ENCODE measurements at places on chromosomes 1 and 21.
A peak's percentile ranks its signal among the peaks of the same experiment; 100 is the strongest.

GRCh38 chr1:176754676-176755075 is 291.7 kb downstream of the PAPPA2 start:
- no peak for DNase-seq

DNA sequence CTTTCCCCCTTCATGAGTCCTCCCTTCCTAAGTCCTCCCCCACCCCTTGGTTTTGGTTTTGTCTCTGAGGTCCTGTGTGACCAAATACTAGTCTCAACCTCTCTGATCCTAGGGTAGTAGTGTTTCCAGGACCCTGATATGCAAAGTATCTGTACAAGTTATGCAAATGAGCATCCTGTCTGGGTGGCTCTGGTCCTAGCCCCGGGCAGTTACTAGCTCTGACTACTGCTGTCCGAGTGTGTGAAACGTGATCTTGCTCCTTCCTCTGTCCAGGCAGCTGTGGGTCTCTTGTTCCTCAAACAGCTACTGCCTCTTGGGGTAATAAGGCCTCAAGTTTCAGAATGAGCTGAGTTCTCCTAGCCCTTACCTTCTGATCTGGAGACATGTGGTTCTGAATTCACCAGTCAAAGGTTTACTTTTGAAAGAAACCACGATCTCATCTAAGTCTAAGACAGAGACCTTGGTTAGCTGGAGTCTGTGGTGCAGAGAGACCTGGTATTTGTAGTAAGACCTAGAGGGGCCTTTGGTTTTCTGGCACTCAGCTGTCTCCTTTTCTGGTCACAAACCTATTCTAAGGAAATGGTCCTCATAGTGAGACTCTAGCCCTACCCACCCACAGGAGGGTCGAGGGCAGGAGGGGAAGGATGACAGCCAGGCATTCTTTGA is 31.0 kb upstream of the IL19 start:
- no peak for DNase-seq

GRCh38 chr1:176919386-176920378 is 244.8 kb downstream of the ASTN1 start:
- DNase-seq = no peak

GRCh38 chr1:12144236-12144635 is 22.6 kb upstream of the TNFRSF1B start:
- DNase-seq = no peak

DNA sequence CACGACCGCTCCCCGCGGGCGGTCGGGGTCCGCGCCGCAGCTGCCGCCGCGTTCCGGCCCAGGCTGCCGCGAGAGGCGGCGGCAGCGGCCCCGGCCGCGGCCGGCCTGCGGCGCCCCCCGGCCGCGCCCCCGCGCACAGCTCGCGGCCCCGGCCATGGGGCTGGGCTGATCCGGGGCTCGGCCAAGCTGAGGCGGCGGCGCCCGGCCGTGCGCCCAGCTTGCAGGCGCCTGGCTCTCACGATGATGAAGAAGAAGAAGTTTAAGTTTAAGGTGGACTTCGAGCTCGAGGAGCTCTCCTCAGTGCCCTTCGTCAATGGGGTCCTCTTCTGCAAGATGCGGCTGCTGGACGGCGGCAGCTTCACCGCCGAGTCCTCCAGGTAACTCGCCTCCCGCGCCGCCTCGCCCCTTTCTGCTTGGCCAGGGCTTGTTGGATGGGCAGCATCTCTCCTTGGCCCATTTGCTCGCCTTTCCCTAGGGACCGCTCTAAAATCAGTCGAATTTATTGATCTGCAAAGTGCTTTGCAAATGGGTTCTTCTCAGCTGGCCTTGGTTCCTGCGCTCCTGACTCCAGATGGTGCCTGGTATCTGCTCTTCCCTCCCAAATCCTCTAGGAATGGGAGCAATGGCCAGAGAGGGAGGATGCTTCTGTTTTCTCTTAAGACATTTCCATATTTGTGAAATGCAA is 431 bp downstream of the EEIG2 start:
- DNase-seq = peak; percentile 21

DNA sequence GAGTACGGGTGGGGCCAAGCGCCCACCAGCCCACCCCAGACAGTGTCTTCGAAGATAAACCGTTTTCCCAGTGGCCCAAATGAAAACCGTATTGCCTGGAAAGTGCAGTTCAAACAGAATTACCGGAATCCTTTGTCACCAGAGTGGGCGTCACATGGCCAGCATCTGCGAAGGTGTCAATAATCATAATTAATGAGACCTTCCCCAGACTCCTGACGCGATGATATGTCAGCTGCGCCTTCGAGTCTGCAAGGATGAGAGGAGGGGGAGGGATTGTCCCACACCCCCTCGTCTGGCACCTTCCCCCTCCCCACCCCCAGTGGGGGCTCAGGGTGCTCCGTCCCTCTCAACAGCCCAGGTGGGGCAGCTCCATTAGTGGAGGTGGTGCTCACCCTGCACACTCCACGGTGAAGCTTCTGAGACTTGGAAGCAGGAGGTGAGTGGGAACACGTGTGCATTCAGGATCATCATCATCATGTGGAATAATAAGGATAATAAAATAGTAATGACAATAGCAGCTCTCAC is 215.1 kb downstream of the PTPRU start:
- DNase-seq = peak; percentile 7

- DNase-seq = no peak
Observed at GRCh38 chr1:35808450-35809113, 766 bp downstream of the AGO4 start.

- no peak for DNase-seq
Observed at GRCh38 chr1:228267962-228268880, 60.4 kb downstream of the OBSCN start.

GRCh38 chr1:213560226-213560625 is 427.5 kb upstream of the PROX1 start:
- DNase-seq = no peak

GRCh38 chr1:14017531-14017961 is 317.6 kb downstream of the PRDM2 start:
- peak; percentile 33 for DNase-seq

- no peak for DNase-seq
Observed at GRCh38 chr21:43355266-43355924, 71.5 kb downstream of the SIK1 start.

GRCh38 chr1:166479052-166479631 is 312.3 kb upstream of the FAM78B start:
- peak; percentile 20 for DNase-seq

DNA sequence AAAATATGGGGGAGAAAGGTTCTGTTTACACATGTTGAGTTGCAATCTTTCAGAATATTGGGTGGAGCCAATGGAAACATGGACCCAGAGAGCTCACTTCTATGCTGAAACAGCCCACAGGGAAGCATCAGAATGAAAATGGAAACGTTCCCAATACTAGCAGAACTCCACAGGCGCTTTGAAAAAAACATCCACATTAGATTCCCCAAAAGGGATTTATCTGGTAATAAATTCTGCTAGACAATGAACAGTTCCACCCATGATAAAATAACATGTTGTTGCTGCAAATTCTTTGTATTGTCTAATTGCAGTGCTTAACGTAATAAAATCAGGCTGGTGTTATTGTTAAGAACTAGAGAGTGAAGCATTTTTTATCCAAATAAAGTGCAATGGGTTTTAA is 197.0 kb downstream of the GABPA start:
- DNase-seq = no peak

- no peak for DNase-seq
Observed at GRCh38 chr1:34946211-34946610, 16.8 kb upstream of the DLGAP3 start.

DNA sequence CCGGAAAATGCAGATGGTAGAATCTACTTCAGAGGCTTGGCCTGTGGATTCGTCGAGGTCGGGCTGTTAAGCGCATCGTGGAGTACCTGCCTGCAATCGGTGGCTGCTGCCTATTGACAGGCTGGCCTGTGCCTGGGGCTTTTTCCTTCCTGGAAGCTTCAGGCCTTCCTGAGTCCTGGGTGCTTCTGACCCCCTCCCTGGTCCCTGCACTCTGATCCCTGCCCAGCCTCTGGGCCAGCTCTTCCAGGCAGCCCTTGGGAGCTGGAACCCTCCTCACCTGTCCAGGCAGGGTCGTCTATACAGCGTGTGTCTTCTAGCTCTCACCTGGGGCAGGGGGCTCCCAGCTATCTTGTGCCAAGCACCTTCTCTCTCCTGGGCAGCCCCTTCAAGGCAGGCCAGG is 40.0 kb upstream of the TNFRSF1B start:
- no peak for DNase-seq

DNA sequence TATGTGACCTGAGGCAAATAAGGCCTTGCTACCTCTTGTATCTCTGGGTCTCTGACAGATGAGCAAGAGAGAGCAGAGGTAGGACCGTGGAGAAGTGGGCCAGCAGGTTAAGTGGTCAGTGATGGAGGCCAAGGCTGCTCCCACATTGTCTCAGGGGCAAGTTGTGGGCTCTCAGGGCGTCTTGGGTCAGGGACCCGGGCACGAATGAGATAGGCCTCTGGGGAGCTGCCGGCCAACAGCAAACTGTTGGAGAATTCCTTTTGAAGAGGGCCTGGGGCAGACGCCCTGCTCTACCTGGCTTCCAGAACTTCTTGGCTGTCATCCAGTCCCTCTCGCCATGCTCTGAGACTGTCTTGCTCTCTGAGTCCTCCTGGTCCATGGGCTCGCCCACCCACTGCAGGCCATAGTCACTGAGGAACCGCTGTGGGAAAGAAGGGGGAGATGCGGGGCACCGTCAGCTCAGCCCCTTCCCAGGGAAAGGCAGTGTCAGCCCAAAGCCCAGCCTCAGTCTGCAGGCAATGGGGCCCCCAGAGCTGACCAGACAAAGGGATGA is 12.4 kb downstream of the UBXN11 start:
- DNase-seq = no peak

DNA sequence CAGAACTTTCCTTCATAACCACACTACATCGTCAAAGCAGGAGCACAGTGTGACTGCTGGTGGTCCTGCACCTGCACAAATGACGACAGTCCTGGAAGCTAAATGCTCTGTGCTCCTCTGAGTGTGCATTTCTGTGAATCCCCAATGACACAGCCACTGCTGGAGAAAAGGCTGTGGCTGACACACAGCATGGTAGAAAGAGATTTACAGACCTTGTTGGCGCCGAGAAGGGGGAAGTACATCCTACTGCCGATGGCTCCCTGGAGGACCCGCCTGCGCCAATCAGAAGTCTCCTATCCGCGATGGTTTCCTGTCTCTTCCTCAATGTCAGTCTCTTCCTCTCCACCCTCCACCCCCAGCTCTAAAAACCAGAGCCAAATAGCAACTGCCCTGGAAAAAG is 115.4 kb upstream of the RAB4A start:
- DNase-seq = no peak

DNA sequence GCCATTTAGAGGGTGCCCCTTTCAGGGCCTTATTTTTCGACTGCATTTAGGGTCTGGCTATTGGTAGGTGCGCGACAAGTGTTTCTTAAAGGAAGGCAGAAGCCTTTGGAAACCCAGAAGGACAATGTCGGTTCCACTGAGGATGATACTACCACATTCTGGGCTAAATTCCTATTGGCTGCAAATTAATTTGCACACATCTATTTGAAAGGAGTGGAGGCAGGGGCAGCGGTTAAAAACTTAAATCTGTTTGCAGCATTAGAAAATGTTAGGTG is 1.1 kb downstream of the PATJ start:
- no peak for DNase-seq

- peak; percentile 13 for DNase-seq
Observed at GRCh38 chr1:164785841-164786534, 227.0 kb downstream of the PBX1 start.

DNA sequence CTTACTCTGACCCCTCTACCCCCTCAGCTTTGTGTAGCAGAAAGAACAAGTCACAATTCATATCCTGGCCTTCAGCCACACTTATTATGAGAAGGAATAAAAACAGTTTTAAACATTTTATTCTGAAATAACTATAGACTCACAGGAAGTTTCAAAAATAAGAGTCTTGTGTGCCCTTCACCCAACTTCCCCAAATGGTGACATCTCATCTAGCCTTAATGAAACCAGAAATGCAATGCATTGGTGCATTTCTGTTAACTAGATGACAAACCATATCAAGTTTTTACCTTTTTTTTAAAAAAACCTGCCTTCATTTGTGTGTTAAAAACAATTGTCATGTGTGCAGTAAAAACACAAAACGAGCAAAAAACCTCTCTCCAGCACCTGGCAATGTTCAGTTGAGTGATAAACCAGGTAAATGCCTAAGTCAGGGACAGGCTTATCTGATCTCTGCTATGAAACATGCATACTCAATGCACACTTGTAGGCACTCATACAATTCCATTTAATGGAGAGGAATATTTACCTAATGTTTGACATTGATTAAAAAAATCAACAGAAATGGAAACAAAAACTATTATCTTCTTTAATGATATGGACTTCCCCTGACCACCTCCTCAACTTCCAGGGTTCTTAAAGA is 51.5 kb downstream of the SH3BGR start:
- DNase-seq = no peak

DNA sequence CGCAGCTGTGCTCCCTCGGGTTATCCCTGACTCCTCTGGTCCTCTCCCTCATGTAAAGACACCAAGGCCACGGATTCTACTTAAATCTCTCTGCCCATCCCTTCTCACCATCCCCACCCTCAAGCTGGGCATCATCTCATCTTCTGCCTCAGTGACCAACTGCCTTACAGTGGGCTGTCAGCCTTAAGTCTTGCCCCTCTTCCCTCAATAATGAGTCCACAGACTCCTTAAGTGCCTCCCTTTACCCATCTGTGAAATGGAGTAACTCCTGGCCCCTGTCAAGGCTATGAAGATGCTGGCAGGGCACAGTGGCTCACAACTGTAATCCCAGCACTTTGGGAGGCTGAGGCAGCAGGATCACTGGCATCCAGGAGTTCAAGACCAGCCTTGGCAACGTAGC is 12.1 kb downstream of the SH3BGRL3 start:
- DNase-seq = no peak

GRCh38 chr1:204829133-204829825 is 41.4 kb upstream of the NFASC start:
- peak; percentile 26 for DNase-seq

GRCh38 chr1:18293291-18293690 is 185.7 kb downstream of the IGSF21 start:
- no peak for DNase-seq

- DNase-seq = no peak
Observed at GRCh38 chr1:20110679-20111078, 8.7 kb downstream of the PLA2G2D start.

GRCh38 chr1:112704934-112705627 is 1.8 kb downstream of the RHOC start:
- peak; percentile 75 for DNase-seq

DNA sequence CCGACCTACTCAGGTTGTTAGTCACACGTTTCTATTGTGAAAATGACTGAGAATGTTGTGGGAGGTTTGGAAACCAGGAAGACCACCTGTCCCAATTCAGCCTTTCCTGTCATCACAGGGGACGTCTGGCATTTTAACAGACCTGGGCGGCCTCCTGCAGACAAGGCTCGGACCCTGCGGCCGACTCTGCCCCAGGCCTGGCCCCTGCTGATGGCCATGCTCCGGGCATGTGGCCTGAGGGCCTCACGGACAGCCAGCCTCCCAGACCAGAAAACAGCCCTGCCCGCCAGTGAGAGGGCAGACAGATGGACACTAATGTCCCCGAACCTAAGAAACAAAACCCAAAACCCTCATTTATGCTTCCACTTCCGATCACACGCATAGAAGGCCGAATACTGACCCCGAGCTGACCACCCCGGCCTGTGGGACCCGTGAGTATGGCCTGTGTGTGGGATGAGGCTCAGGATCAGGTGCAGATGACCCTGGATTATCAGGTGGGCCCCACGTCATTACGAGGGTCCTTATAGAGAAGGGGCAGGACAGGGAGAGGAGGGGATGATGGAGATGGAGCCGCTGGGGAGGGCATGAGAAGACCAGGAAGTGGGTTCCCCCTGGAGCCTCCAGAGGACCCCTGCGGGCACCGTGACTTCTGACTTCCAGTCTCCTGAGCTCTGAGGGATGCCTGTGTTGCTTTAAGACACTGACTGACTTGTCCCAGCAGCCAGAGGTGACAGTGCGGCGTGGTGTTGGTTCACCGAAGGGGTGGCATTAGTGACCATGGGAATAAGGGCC is 9.6 kb downstream of the COL18A1 start:
- DNase-seq = no peak

- no peak for DNase-seq
Observed at GRCh38 chr1:42759114-42759513, 7.7 kb downstream of the P3H1 start.
